ENCODE measurements at places on chromosomes 13 and 19. TPM values are rescaled to one million over a fixed set of nuclear protein-coding genes. Genes with fewer than 3 reads are reported as not detected.

GRCh38 chr19:35207391-35207871 lies 21.1 kb downstream of the FAM187B start:
- DNase-seq: no peak

The TRPM4 gene
- total RNA-seq: 17.7 TPM

The MAST1 gene
- total RNA-seq: 5.3 TPM

The ZNF235 gene
- 15.0 TPM for total RNA-seq

The LGALS14 gene
- not detected for total RNA-seq

DNA sequence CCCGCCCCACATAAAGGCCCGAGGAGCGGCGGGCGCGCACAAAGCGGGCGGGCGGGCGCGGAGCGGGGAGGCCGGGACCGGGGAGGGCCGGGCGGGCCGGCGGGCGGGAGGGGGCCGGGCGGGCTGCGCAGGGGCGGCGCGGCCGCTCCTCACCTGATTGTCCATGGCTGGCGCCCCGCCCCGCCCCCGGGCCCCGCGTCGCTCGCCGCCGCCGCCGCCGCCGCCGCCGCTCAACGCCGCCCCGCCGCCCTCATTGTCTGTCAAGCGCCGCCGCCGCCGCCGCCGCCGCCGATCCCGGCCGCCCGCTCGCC lies 200 bp downstream of the MLLT1 start:
- DNase-seq: no peak

- DNase-seq: no peak
These were observed 13.9 kb downstream of the APLP1 start for GRCh38 chr19:35882114-35882832.

The IGSF23 gene
- 1.7 TPM for total RNA-seq

GRCh38 chr13:37290716-37291505 lies 185.4 kb upstream of the CSNK1A1L start:
- no peak for DNase-seq

- DNase-seq: no peak
These were observed 304.0 kb downstream of the UQCRFS1 start for GRCh38 chr19:28908941-28909340.

DNA sequence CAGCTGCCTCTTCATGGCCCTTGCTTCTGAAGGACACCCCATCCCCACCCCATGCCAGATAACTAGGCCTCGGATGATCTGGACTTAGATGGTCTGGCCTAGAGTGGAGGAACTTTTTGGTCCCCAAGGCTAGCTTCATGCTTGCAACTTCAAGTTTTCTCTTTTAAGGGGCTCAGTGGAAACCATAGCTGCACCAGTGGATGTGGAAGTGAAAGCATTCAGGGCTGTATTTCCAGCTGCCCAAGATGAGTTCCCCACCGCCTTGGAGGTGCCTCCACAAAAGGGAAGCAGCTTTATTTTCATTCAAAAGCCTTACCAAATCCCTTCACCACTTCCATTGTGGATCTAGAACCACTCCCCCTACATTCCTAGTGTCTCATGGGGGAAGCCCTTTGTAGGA lies 17.6 kb upstream of the GSX1 start:
- no peak for DNase-seq

DNA sequence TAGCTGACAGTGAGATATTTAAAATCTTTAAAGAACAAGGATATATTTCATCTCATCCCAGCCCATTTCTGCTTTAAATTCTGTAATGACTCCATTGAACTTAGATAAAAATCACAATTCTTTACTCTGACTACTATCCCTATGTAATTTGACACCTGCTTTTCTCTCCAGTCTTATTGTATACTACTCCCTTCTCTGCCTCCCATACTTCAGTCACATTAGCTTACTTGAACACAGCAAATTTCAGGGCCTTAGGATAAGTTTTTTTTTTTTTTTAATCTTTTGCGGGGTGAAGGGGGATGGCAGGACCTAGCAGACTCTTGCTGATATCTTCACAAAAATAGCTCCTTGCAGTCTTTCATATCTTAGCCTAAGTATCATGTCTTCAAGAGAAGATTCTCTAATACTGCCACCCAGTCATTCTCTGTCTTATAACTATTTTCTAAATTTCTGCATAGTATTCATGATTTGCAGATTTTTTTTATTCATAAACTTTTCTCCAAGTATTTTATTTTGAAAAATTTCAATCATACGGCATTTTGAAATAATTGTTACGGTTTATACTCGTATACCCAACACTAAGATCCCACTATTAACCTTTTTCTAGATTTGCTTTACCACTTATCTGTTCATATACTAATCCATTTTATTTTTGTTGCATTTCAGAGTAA lies 151.4 kb downstream of the PCCA start:
- DNase-seq: no peak

DNA sequence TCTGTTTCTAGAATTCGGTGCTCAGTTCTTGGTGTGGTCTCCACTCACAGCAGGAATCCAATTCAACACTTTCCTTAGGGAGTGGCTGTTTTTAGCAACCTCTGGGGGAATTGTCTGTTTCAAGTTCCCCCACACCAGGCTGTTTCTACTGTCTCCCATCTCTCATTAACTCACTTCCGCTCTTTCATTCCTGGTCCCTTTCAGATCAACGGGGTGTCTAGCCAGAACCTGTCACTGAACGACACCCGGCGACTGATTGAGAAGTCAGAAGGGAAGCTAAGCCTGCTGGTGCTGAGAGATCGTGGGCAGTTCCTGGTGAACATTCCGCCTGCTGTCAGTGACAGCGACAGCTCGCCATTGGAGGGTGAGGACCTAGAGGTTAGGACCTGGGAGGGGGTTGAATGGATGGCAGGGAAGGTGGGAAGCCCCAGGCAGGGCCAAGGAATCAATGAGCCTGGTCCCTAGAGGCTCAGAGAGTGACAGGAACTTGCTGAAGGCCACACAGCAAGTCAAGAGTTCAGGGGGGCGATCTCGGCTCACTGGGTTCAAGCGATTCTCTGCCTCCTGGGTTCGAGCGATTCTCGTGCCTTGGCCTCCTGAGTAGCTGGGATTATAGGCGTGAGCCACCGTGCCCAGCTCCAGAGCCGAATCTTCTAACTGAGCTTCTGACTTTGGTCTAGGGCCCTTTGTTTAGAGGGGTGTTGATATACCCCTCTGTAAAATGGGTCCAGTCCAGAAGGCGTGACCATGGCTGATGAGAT lies 25.5 kb downstream of the TJP3 start:
- DNase-seq: no peak

GRCh38 chr19:16077984-16078758 lies 1.9 kb downstream of the TPM4 start:
- no peak for DNase-seq

- no peak for DNase-seq
These were observed 1.5 kb upstream of the SLC27A5 start for GRCh38 chr19:58513213-58513693.

DNA sequence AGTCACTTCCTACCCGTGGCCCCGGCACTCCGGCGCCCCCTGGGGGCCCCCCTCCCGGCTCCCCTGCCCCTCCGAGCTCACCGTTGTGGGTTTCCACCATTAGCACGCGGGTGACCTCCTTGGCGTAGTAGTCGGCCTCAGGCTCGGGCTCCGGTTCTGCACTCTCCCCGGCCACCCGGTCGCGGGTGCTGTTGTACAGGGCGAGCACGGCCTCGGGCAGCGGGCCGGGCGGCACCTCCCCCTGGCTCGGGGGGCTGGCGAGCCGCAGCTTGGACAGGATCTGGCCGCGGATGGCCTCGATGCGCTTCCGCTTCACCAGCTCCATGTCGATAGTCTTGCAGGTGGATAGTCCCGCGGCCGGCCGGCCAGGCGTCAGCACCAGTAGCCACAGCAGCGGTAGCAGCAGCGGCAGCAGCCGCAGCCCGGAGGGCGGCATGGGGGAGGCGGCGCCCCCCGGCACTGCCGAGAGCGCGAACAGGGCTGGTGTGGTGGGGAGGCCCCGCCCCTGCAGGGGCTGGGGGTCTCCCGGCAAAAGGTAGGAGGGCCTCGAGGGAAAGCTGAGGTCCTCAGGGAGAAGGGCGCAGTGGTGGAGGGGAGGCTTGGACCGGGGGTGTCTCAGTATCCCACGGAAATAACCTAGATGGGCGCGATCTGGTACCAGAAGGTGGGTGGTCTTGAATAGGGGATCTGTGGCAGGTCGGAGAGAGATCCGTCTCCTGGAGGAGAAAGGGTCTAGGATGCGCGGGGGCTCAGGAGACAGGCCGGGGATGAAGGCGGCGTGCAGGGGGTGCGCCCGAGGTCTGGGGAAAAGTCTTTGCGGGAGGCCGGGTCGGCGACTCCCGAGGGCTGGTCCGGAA lies 885 bp downstream of the TGFB1 start:
- DNase-seq: peak; percentile 41

The SHC2 gene
- total RNA-seq: 159 TPM

DNA sequence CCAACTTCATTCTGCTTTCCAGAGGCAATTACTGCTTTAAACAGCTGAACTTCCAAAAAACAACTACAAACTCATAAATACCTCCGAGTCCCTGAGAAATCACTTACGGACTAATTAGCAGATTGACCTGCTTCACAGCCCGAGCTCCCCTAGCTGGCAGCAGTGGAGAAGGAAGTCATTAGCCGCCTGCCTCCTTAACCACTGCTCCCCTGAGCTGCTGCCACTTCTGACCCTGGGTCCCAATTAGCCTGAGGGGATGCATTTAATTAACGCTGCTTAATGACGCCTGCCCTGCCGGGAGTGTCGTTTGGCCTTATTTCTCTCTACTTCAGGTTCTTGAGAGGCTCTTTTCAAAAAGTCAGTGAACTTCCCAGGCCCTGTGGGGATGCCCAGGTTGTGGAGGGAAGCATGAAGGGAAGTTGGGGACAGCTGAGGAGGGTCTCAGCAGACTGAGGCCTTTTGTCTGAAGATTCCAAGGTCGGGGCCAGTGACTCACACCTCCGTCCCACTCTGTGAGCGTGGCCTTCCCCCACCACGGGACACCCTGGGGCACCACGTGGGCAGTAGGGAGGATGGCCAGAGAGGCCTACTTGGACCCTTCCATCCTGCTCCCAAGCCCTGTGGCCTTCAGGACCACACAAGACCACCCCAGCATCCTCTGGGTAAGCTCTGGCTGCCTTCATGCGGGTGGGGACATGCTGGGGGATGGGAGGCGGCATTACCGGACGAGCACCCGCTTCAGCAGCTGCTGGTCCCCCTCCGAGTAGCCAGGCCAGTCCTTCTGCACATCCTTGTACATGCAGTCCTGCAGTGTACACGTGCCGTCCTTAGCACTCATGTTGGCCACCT lies 19.8 kb upstream of the ISYNA1 start:
- no peak for DNase-seq

The RASGRP4 gene
- total RNA-seq: not detected

DNA sequence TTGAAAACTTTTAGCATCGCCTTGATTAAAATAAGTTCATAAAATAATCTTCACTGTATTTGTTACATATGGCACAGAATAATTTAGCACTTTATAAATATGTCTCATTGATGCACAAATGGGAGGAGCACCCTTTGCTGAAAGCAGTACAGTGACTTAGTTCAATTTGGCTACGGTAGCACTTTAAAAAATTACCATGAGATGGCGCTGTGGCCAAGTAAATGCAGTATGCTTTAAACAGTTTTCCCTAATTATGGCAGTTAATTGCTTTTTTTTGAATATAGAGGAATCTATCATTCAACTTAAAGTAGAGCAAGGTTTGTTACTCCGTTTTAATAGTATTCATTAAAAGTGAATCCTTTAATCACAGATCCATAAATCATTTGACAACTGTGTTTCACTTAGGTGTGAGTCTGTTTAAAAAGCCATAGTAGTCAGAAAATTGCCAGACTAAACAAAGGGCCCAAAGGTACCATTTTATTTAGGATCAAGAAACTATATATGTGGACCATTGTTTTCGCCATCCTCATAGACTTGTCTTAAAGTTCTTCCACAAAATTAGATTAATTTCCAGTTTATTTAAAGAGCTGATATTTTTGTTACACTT lies 34.7 kb upstream of the ESD start:
- peak; percentile 27 for DNase-seq

- DNase-seq: no peak
These were observed 1.4 kb downstream of the EFNB2 start for GRCh38 chr13:106533943-106534638.

DNA sequence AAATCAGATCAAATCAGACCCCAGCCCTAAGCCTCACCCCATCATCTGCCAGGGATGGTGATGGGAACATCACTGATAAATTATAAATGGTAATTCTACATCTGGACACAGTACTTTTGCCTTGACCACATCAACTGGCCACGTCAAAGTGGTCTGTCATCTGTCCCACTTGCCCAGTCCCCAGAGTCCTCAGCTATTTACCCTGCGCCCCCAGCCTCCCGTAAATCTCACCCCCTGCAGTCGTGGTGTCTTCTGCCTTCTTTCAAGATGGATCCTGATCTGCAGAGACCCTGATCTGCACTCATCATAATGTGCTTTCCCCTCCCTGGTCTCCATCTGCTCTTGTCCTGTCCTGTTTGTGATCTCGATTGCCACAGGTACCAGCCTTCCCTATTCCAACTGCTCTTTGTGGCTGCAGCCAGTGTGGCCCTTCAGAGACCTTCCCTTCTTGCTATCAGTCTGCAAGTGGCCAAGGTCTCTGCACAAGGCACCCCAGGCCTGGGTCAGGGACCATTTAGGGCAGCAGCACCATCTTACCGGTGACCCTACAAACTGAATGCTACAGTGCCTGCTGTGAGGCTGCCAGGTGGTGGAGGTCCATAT lies 26.7 kb upstream of the POP4 start:
- DNase-seq: no peak

DNA sequence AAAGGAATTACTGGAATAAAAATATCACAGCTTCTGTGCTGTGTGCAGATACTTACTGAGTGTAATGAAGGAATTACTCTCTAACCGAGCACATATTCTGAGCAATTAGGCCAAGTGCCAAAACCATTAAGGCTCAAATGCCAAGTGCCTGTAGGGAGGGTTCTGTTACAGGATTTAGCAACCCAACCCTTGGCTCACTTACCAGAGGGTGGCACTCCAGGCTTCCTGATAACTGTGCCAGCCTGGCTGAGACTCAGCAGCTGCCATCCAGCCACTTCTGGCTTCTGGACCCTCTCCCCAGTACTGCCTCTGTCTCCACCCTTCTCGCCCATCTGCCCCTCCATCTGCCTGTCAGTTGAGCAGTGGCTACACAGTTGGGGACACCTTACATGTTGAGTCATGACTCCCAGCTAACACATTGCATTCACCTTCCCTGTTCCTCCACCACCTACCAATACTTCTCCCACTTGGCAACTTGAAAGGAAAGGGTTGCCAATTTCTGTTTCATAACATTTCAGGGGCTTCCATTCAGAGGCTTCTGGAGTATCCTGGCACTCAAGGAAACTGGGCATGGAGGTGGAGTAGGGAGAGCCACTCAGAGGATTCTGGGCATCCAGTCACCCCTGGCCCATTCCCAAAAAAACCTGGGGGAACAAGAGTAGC lies 110.5 kb downstream of the COG6 start:
- no peak for DNase-seq

GRCh38 chr19:19324059-19324770 lies 3.6 kb downstream of the MAU2 start:
- DNase-seq: no peak

DNA sequence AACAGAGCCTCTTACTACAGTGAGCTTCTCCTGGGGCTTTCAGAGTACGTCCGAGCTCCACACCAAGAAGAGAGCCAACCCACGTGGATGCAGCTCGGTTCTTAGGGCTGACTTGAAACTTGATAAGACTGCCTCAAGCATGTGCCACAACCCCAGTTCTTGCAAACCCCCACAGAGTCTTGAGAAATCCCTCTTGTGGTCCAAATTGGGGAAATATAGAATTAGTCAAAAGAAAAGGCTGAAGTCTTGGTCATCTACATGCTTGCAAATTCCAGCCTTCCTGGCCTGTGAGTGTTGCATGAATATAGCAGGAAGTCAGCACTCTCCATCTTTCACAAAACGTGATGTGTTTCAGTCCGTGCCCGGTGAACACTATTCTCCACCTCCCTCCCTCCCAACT lies 95.2 kb downstream of the GGACT start:
- DNase-seq: no peak

The MYPOP gene
- 11.1 TPM for total RNA-seq

The RUBCNL gene
- 1.4 TPM for total RNA-seq

Data from progenitor cell of endocrine pancreas (in vitro differentiated cells).